Tongue (tissue), 3 donors: ENCODE measurements at places on chromosomes 3 and 15. TPM values are rescaled to one million over a fixed set of nuclear protein-coding genes. Genes with fewer than 3 reads are reported as not detected.

Gene NME9
- 0.72 TPM for total RNA-seq

Gene DNASE1L3
- not detected for total RNA-seq

Gene RTP3
- not detected for total RNA-seq

Gene DTX3L
- total RNA-seq: 14.5 TPM

Gene GRK7
- total RNA-seq: not detected

Gene TM4SF1
- 90.2 TPM for total RNA-seq

Gene CERS3
- 8.9 TPM for total RNA-seq

Gene C3orf62
- total RNA-seq: 4.1 TPM

Gene NR2F2
- total RNA-seq: 22.0 TPM
